ENCODE measurements at places on chromosomes 2 and 18.

GRCh38 chr2:76953733-76954347, 568.3 kb downstream of the LRRTM4 start:
- DNase-seq, result no peak

DNA sequence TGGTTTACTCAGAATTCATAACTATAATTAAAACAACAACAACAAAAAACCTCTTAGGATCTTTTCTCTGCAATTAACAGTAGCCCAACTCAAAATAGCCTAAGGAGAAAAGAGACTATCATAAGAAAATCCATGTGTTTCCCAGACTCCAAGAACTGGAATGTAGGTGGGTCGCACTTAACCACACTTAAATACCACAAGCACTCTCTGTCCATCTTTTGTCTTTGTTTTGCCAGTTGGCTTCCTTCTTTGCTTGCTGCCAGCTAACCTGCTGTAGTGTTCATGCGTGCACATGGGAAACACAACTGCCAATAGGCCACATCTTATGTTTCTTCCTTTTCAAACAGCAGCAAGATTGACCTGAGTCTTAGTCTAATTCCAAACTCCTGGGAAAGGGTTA, 24.1 kb upstream of the ACVR1 start:
- no peak for DNase-seq

DNA sequence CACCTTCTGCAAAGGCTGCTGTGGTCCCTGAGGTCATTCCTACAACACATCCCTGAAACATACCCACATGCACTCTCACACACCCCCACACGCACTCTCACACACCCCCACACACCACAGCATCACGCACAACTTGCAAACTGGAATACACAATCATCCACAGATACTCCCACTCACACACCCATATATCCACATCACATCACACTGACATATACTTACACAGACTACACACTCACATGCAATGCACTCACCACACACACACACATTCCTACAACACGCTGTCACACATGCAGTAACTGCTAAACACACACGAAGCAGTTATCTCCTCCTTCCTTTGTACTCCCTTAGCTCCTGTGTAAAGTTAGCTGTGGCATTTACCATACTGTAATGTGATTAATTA, 57.1 kb upstream of the PKDCC start:
- no peak for DNase-seq

GRCh38 chr2:30994227-30995056, 143.8 kb downstream of the GALNT14 start:
- no peak for DNase-seq

GRCh38 chr2:197258580-197258979, 52.0 kb downstream of the ANKRD44 start:
- DNase-seq, result no peak

- no peak for DNase-seq
These were observed 888 bp downstream of the FASTKD2 start for GRCh38 chr2:206766057-206766930.

Measured in AG04449 (cell line).